ENCODE measurements at places on chromosomes 11 and 22.

- no peak for DNase-seq
Observed at GRCh38 chr22:28942801-28943500, 59.6 kb downstream of the ZNRF3 start.

DNA sequence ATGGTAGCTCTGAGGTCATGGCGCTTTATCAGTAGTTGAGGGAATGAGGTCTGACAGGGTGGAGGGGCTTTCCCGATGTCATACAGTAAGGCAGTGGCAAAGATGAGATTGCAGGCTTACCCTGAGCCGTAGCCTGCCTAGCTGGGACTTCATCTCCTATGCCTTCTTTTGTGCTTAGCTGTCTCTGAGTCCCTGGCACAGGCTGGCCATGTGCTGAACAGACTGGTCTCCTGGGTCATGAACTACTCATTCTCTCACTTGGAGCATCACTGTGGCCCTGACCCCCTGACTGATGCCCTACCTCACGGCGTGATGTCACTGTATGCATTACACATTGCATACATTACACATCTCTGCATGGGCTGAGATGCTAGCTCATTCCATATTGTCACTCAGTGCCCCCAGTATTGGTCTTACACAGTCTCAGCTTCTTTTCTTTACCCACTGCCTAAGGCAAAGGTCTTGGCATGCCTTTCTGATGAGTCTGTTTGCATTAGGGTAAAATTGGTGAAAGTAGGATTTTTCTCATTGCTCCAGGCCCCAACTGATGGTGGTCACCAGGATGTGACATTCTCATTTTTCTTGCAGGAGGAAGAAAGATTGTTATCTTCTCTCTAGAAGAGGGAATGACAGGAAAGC lies 389.4 kb upstream of the CADM1 start:
- DNase-seq, result no peak

DNA sequence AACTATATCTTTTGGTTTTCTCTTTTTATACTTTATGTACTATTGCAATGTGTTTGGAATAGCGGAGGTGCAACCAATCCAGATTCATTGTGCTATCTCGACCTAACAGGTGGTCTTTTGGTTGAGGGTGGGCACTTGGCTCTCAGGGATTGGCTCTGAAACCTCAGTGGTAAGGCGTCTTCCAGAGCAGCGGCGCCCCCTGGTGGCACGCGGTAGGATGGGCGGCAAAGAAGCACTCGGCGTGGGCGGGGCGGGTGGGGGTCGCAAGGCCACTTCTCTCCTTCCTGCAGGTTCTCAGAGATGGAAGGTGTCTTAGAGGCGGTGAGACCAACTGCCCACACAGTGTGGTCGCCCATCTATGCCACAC lies 19.2 kb upstream of the PLET1 start:
- DNase-seq, result no peak

DNA sequence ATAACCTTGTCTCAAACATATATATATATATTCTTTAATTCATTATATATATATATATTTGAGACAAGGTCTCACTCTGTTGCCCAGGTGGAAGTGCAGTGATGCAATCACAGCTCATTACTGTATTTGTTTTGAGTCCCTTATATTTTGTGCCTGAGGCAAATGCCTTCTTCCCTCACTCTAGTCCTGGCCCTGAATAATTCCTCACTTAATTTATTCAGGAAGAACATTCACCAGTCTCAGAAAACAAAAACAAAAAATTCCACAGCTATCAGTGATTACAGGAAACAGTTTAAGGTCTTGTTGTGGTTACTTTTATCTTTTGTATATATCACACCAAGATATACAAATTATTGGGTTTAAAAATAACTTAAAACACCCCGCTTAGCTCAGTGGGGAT lies 155.7 kb downstream of the CWF19L2 start:
- DNase-seq, result no peak

- no peak for DNase-seq
Observed at GRCh38 chr11:46026606-46027293, 94.5 kb downstream of the PHF21A start.

DNA sequence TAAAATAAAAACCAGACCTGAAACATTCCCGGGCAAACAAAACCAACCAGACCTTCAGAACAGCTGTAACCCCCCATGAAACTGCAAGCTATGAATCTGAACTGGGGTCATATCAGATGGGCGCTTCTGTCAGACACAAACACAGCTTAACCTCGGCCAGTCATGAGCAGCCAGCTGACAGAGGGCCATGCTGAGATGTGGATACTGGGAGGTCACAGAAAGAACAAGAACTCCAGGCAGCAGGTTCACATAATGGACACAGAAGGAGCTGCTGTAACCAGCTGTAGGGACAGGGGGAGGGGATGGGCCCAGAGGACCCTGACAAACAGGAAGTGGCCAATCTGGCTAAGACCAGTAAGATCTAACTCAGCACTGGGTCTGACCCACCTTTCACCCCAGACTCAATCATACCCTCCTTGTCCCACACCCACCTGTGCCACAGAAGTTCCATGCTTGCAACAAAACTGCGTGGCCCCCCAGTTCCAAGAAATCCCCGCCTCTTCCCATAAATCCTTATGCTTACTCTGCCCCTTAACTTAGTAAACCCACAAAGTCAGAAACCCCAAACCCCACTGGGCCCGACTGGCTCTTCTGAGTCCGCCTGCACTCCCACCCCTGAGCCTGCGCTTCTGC lies 4.0 kb downstream of the APOL4 start:
- no peak for DNase-seq

DNA sequence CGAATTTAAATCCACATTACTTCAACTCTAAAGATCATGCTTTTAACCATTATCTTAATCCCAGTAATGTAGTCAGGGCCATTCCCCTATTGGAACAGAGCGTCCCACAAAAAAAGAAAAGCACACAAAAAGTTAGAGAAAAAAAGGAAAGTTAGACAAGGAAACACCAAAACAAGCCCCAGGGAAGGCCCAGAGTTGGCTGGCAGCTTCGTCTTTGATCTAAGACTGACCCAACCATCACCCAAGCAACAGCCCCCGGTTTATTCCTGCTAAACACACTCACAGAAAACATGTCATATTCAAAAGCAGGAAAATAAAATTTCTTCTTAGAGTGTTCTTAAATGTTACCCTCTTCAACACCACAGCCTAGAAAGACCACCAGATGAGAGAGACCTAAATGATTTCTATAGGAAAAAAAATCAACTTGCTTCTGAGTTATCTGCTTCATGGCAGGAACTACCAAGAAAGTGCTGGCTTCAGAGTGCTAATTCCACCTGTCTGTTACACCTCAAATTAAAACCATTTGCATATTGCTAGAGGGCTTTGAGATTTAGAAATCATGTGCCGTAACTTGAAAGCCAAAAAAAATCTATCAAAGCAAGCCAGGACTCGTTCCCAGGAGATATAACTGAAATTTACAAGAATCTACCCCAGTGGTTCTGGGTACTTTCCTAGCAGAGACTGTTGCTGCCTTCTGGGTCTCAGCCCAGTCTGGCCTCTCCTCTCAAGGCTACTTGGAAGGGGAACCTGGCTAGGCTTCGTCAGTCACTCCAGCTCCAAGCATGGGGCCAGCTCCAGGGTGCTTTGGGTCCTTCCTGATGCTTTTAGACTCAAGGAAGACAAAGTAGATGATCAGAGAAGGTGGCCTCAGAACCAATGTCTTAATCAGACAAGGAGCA lies 31.2 kb downstream of the POU2AF3 start:
- DNase-seq, result no peak

GRCh38 chr11:57476757-57477506 lies 16.6 kb downstream of the RTN4RL2 start:
- DNase-seq, result no peak

DNA sequence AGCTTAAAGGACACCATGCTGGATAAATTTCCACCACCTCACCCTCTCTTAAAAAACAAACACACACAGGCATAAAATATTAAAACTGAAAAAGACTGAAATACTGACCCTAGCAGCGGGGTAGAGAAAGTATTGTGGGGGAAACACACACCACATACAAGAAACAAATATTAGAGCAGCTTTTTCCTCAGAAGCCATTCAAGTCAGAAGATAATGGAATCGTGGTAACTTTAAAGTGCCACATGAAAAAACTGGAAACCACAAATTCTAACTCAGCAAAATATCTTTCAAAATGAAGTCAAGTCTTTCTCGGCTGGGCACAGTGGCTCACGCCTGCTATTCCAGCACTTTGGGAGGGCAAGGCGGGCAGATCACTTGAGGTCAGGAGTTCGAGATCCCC lies 223.2 kb downstream of the DYNC2H1 start:
- DNase-seq, result no peak

GRCh38 chr11:98940913-98941312 lies 79.8 kb upstream of the CNTN5 start:
- DNase-seq, result no peak

Measured in NCI-H2107 (cell line).